A673 (cell line): ENCODE measurements at places on chromosomes 5 and 9.

GRCh38 chr5:3351581-3352442, 243.8 kb upstream of the IRX1 start:
- no peak for DNase-seq

- no peak for DNase-seq
These were observed 330.7 kb upstream of the DAB2 start for GRCh38 chr5:39755452-39755851.

- no peak for DNase-seq
These were observed 755 bp downstream of the CDKN2B start for GRCh38 chr9:22008384-22008716.

DNA sequence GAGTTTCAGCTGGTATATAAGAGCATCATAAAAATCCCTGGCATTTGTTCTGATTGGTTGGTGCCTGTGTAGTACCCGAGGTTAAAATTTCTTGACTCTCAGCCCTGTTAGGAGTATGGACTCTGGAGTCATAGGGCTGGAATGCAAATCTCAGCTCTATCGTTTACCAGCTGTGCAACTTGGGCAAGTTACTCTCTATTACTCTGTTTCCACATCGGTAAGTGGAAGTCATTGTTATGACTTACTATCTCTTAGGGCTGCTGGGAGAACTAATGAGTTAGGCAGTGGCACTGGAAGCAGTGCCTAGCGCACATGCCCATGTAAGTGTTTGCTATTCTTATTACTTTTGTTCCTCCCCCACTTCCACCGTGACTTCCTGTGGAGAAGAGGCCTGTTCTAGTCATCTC, 141.6 kb downstream of the BOD1 start:
- no peak for DNase-seq

- peak; percentile 12 for DNase-seq
These were observed 157.7 kb downstream of the SLF1 start for GRCh38 chr5:94776167-94776566.

DNA sequence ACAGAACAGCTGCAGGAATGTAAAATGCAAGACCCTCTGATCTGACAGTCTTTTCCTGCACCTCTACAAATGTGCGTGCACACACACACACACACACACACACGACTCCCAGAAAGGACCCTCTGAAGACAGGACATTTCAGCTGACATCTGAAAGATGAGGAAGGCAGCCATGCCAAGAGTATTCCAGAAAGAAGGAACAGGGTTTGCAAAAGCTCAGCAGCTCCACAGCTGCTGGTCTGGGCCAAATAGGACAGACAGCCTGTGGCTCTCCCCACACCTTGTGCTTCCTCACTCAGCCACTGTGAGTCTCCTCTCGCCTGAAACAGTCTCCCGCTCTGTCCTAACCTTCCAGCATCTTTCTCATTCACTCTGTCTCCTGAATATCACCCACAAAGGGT, 189.0 kb downstream of the PALM2AKAP2 start:
- no peak for DNase-seq

DNA sequence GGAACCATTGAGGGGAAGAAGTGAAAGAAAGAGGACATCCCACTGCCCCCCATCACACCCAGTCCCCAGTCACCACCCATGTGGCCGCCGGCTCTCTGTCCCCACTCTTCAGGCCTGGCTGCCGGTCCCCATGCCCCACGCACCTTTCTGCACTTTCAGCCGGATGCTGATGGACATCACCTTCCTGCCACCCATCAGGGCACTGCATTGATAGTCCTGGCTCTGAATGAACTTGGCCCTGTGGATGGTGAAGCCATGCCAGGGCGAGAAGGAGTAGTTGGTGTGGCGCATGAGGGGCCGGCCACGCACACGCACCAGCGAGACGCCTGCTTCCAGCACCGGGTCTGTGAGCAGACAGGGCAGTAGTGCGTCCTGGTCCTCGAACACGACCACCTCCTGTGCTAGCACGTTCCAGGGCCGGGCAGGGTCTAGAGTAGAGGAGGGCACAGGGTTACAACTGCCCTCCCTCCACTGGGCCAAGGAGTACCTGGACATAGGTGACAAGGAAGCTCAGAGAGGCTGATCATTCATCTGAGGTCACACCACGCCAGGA, 6.4 kb downstream of the CSF1R start:
- no peak for DNase-seq

GRCh38 chr9:86942281-86943200, 4.8 kb downstream of the GAS1 start:
- no peak for DNase-seq

DNA sequence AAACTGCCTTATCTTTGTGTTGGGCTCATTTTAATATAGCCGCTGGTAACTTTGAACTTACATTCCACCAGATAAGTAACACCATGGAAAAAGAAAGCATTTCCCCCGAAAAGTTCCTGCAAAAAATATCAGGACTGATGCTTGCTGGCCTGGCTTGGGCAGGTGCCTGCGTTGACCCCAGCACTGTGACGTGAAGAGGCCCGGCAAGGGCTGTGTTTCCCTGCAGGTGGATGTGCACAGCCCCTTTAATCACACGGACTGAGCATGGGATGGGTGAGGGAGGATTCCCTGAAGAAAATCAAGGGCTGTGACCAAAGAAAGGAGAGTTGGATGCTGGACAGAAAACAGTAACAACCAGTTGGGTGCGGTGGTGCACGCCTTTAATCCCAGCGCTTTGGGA, 138.2 kb downstream of the NSG2 start:
- DNase-seq: no peak

GRCh38 chr5:67647772-67648171, 451.2 kb upstream of the CD180 start:
- DNase-seq: no peak

- DNase-seq: peak; percentile 4
These were observed 1167.7 kb downstream of the MAT2B start for GRCh38 chr5:164672931-164673694.

GRCh38 chr9:121299467-121300282, 31.7 kb downstream of the GSN start:
- DNase-seq: no peak

GRCh38 chr9:126507318-126508109, 106.2 kb upstream of the LMX1B start:
- no peak for DNase-seq

- DNase-seq: no peak
These were observed 6.6 kb downstream of the FBXW11 start for GRCh38 chr5:171999877-172000276.

DNA sequence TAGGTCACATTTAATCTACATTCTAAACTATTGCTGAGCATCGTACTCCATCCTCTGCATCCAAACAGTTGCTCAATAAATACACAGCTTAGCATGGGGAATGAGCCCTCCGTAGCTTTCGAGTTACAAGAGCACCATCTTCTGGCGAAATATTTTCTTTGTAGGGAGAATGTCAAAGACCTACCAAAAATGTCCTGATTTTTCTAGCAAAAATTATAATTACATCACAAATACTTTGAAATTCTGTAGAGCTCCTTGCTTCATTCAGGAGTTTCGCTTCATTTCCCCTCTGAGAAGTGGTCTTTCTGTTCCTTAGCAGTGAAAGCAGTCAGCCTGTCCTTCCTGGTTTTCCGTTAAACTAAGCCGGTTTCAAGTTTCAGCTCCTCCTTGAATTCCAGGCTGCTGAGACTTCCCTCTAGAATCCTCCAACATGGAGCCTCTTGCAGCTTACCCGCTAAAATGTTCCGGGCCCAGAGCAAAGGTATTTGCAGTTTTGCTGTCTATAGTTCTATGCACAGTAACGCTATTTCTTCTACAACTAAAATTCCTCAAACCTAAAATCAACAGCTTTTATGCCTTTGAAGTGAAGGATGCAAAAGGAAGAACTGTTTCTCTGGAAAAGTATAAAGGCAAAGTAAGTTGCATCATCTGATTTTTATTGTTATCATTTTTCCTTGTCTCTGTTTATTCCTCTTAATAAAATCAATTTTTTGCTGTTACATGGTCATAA, at the start of gene GPX8:
Gene GPX8, plus strand, starts transcription at position 409 of the 730 bp plus-strand sequence. Its CDS starts 22 bp downstream, at position 431.
- peak; percentile 89 for DNase-seq

- no peak for DNase-seq
These were observed 266.6 kb upstream of the GAS1 start for GRCh38 chr9:87213948-87214347.

DNA sequence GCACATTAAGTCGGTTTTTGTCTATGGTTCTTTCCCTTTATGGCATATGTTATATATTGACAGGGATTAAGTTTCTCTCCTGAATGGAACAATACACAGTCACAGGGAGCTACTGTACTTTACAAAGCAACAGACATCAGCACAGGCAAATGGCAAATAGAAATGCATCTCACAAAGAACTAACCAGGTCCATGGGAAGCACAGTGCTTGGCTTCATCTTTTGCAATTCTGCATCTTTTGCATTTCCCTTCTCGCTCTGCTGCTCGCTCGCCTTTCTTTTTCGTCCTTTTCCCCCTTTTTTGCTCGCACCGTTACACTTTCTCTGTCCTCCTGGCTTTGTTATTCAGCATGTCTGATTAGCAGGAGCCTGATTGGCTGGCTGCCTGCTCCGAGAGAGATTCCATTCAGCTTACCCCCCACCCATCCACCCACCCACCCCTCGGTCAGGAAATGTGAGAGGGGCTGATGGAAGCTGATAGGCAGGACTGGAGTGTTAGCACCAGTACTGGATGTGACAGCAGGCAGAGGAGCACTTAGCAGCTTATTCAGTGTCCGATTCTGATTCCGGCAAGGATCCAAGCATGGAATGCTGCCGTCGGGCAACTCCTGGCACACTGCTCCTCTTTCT, at the start of gene ADAMTSL1:
Gene ADAMTSL1, plus strand, starts transcription at position 502 of the 628 bp plus-strand sequence. Its CDS starts 80 bp downstream, at position 582.
- peak; percentile 9 for DNase-seq

DNA sequence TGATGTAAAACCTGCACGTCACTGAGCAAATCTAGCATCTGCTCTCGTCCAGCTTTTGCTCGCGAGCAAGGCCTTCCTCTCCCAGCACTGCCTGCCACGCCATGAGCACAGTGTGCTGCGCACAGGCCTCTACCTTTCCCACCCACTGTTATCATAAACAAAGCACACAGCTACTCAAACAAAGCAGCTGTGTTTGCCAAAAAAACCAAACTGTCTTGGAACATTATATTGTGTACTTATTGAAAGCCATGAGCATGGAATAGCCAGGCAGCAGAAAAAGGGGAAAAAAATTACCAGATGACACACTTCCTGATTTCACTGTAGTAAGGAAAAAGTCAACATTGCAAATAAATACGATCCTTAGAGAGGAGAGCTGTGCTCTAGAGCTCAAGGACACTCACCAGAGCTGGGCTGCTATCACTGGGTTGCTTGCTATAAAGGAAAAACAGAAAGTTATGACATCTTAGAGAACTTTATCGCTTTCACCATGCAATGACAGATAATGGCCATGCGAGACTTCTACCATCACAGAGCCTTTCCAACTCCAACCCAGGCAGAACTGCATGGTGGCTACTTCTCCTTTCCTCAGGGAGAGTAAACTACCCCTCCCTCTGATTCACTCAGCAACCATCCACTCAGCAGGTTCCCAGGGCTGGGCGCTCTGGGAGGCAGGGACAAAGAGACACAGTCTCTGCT, 69.6 kb downstream of the EPB41L4B start:
- no peak for DNase-seq

GRCh38 chr9:84379740-84380139, 39.2 kb upstream of the SLC28A3 start:
- DNase-seq: no peak

- no peak for DNase-seq
These were observed 142.0 kb upstream of the CHD1 start for GRCh38 chr5:99070822-99071221.

- DNase-seq: no peak
These were observed 27.7 kb downstream of the KCTD16 start for GRCh38 chr5:144198386-144198785.

- no peak for DNase-seq
These were observed 1.6 kb downstream of the COL5A1 start for GRCh38 chr9:134643222-134643671.

- DNase-seq: no peak
These were observed 190.6 kb upstream of the C9orf72 start for GRCh38 chr9:27763831-27764230.

DNA sequence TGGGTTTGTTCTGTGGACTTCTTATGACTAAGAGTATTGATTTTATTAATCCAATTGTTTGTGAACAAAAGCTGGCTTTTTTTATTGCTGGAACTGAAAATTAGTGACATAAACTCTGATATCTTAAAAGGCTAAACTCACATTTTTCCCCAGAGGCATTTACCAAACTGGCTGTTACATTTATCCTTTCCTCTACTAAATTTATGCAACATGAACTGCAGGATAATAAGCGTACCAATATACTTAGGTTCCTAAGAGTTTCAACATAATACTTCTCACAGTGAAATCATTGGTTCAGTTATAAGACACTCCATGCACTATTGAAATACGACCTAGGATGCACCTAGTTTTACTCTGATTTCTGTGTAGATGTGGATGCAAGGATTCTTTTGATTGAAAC, 560.8 kb upstream of the WWC1 start:
- peak; percentile 54 for DNase-seq

GRCh38 chr5:6253846-6254245, 124.5 kb downstream of the MED10 start:
- no peak for DNase-seq

GRCh38 chr5:6261668-6262067, 116.7 kb downstream of the MED10 start:
- DNase-seq: no peak

DNA sequence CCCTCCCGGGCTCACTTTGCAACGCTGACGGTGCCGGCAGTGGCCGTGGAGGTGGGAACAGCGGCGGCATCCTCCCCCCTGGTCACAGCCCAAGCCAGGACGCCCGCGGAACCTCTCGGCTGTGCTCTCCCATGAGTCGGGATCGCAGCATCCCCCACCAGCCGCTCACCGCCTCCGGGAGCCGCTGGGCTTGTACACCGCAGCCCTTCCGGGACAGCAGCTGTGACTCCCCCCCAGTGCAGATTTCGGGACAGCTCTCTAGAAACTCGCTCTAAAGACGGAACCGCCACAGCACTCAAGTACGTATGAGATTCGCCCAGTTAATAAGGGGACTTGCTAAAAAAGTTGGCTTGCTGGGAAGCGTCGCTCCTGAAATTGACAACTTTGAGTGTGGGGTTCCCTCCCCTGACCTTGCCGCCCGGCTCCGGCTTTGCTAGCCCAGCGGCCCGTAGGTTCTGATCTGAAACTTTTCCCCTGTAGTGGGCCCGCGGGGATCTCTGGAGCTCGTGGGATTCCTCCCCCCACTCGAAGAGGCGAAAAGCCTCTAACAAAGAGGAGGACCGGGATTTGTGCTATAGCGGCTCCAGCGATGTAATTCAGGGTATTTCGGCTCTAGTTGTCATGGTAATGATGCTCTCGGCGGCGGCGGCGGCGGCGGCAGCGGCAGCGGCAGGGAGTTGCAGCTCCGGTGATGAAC, 572 bp downstream of the NR4A3 start:
- peak; percentile 72 for DNase-seq
